ENCODE measurements at places on chromosomes 1 and 21.

DNA sequence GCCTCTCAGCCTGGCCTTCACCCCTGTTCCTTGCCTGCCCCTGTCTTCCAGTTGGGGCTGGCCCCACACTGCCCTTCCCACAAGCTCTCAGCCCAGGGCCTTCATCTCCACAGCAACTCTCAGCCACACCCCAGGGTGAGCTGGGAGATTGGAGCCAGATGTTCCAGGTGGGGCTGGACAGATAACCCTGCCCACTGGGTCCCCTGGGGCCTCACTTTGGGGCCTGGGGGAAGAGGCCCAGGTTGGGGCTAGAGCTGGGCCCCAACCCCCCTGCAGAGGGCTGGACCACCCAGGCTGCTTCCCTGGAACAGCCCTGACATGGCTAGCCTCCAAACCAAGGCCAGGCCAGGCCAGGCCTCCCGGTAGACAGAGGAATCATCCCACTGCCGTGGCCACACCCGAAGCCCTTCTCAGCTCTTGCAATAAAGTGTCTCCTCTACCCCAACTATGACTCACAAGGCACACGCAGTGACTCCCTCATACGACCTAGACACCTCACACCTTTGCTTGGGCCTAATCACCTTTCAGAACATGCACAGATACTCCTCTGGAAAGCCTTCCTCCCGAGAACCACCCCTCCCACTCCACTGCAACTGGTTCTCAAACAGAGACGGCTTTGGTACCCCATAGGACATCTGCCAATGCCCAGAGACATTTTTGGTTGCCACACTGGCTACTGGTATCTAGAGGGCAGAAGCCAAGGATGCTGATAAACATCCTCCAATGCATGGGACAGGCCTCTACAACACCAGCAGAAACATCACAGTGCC is 22.2 kb downstream of the SLC2A1 start:
- no peak for DNase-seq

DNA sequence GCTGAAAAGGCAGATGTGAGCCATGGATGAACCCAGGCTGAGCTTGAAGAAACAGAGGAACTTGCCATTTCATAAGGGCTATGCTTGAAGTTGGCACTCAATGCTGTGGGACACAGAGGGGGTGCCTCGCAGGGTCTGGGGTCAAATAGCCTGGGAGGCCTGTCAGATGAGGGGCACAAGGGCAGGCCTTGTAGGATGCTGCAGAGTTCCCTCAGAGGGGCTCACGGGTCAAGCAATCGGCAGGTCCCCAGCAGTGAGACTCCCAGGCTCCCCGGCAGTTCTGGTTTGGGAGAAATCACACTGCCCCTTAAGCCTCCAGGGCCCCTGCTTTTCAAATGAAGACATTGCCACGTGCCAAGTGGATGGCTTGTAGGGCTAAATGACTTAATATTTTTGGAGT is 116.7 kb upstream of the GRIK3 start:
- DNase-seq, result no peak

DNA sequence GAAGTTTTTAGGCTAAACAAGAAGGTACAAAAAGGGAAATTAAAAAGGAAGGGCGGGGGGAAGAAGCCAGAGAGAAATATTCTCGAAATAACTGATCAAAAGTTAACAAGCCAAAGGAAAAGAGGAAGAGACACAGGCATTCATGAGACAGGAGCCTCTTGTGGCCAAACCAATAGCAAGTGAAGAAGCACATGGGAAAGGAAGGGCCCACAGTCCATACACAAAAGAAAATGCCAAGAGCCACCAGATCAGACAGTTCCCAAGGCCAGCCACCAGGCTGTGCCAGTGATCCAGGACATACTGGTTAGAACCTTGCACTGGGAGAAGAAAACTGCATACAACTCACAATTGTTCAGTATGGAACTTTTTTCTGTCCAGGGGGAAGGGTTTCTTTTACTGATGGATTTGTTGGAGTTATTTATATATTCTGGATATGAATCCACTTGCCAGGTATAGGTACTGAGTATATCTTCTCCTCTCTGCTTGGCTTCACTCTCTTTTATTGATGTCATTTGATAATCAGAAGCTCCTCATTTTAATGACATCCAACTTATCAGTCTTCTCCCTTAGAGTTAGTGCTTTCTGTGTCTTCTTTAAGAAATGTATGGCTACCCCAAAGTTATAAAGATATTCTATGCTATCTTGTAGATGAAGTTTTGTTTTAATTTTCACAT is 76.8 kb downstream of the CD46 start:
- DNase-seq, result peak; percentile 5

DNA sequence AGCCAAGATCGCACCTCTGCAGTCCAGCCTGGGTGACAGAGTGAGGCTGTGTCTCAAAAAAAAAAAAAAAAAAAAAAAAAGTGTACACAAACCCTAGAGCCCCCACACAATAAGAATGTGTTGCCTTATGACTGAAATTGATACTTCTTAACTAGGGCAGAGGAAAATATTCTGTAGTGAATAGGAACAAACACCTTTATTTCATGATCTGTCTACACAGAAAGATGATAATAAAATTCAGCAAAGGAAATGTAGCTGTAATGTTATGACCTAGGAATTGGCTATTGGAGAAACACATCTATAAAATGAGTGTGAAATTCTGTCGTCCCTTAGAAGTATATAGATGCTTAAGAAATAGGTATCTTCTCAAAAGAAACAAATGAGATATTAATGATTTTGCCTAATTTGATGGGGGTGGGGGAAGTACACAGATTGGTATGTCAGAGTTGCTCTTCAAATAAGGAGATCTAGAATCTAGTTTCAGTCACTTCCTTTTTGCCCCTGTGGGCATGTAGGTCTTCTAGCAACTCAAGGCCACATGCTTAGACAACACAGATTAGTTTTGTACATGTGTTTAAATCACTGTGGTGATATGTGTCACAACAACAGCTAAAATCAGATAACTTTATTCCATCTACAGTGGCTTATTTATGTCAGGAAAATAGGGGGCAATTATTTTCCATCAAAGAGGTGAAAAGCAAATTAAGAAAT is 10.7 kb upstream of the GPR25 start:
- DNase-seq, result no peak

- DNase-seq, result no peak
Observed at GRCh38 chr1:191453487-191453886, 704.8 kb upstream of the RGS18 start.

GRCh38 chr1:6461538-6462411 is 4.2 kb downstream of the TNFRSF25 start:
- DNase-seq, result no peak

- DNase-seq, result no peak
Observed at GRCh38 chr1:10051656-10052055, 18.9 kb downstream of the UBE4B start.

- DNase-seq, result no peak
Observed at GRCh38 chr21:42129300-42130266, 58.5 kb downstream of the UMODL1 start.

DNA sequence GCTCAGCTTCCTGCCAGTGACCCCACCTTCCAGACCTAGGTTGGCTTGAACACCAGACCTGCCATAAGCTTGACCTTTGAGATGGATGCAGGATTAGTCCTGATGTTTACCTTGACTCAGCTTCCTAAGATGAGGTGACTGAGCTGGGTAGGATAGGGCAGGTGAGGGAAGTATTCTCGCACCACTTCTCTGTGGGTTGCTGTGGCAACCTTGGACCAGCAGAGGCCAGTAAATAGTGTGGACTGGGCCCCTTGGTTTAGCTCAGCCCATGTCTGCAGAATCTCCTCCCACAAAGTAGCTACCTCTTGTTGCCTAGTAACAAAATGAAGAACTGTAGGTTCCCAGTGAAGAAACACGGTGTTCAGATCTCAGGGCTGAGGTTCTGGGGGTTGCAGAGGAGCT is 8.4 kb downstream of the RPS6KA1 start:
- no peak for DNase-seq

DNA sequence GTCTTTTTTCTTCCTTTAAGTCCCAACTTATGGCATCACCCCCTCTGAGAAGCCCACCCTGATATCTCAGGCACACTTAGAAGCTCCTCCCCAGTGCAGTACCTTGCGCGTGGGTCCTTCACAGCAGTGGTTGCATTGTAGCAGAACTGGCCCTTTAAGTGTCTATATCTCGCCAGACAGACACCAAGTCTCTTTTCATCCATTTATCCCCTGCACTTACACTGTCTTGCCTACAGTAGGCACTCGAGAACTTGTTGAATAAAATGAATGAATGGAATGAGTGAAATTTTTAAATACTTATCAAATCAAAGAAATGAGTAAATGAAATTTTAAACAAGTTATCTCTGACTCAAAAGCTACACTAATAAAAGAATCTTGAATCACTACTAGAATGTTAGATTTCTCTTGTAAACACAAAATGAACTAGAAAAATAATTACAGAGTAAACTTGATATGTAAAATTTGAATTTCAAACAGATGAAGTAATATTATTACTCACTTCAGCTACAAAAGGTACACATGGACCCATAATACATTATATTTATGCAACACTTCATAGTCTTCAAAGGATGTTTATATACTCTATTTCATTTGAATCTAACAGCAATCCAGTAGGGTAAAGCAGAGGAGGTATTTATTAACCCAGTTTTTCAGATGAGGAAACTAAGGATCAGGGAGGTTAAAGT is 54.7 kb upstream of the MAN1A2 start:
- no peak for DNase-seq

- no peak for DNase-seq
Observed at GRCh38 chr1:39003281-39003680, 12.2 kb downstream of the AKIRIN1 start.

GRCh38 chr1:93621246-93621645 is 60.4 kb downstream of the BCAR3 start:
- DNase-seq, result no peak

DNA sequence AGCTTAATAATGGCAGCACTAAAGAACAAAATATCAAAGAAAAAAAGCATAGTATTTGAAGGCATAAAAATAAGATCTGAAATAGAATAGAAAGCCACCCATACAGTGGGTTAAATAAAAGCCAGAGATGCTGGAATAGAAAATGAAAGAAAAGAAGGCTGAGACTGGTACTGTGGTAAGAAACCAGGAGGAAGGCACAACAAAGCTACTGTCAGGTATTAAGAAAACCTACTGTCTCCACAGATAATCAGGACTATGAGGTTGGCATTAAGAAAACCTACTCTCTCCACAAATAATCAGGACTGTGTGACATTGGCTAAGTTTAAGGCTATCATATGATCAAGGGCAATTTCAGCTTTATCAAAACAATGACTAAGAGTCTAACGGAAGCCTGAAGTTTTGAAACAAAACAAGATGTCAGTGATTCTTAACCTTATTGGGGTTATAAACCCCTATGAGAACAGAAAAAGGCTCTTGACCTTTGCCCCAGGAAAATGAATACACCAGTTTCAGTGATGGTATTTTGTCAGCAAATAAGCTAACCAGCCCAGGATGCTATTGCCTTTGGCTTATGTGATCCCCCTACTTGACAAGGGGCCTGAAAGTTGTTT is 24.4 kb downstream of the MCOLN2 start:
- DNase-seq, result peak; percentile 72

DNA sequence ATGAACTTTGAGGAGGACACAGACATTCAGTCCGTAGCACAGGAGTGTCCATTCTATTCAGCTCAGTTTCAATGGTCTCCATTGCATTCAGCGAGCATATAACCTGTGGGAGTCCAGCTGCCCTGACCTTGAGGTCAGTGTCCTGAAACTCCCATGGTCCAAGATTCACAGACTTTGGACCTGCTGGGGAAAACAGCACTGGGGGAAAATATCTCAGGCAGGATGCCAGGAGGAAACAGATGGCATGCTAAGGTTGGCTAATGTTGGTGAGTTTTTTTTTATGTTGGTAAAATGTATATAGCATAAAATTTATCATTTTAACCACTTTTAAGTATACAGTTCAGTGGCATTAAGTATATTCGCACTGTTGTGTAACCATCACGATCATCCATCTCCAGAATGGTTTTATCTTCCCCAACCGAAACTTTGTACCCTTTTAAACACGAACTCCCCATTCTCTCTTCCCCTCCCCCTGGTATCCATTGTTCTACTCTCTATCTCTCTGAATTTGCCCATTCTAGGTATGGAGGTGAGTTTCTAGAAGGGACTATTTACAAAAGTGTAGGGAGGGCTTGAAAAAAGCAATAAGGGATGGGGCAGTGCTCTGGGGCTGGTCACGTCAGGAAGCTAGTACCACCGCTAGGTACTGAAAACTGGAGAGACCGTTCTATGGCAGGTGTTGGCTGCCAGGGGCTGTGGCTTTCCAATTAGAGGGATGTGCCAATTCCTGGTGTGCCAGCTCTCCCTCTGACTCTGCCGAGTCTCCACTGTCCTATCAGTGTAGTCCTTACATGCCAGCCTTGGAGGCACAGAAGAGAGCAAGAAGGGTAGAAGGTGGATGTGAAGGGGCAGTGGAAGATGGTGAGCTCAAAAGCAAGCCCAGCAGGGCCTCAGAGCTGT is 85.3 kb downstream of the FOXD2 start:
- no peak for DNase-seq

DNA sequence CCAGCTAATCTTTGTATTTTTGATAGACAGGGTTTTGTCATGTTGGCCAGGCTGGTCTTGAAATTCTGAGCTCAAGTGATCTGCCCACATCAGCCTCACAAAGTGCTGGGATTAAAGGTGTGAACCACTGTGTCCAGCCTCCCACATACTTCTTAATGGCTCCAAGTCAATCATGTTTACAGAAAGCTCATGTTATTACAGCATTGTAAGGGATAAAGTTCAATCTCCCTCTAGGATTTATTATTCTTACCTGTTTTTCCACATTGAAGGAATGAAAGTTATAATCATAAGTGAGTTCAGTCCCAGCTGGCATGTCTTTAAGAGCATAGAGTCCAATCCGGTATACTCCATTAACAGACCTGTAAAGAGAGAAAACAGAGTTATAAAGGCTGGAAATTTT is 39.4 kb downstream of the RUSC1 start:
- no peak for DNase-seq

- no peak for DNase-seq
Observed at GRCh38 chr1:113073479-113073950, 517 bp downstream of the LRIG2 start.

- no peak for DNase-seq
Observed at GRCh38 chr1:4603295-4604110, 50.9 kb upstream of the AJAP1 start.

- no peak for DNase-seq
Observed at GRCh38 chr1:34140011-34140676, 24.9 kb downstream of the CSMD2 start.

- DNase-seq, result no peak
Observed at GRCh38 chr21:34949499-34949898, 99.6 kb downstream of the RUNX1 start.
